ENCODE measurements at places on chromosomes 16 and 17.
A peak's percentile ranks its signal among the peaks of the same experiment; 100 is the strongest.

- no peak for DNase-seq
Observed at GRCh38 chr17:45929344-45929743, 35.0 kb downstream of the MAPT start.

GRCh38 chr17:59746849-59747445 lies 39.5 kb downstream of the VMP1 start:
- no peak for DNase-seq

- DNase-seq = no peak
Observed at GRCh38 chr17:17833658-17834357, 3.0 kb downstream of the SREBF1 start.

DNA sequence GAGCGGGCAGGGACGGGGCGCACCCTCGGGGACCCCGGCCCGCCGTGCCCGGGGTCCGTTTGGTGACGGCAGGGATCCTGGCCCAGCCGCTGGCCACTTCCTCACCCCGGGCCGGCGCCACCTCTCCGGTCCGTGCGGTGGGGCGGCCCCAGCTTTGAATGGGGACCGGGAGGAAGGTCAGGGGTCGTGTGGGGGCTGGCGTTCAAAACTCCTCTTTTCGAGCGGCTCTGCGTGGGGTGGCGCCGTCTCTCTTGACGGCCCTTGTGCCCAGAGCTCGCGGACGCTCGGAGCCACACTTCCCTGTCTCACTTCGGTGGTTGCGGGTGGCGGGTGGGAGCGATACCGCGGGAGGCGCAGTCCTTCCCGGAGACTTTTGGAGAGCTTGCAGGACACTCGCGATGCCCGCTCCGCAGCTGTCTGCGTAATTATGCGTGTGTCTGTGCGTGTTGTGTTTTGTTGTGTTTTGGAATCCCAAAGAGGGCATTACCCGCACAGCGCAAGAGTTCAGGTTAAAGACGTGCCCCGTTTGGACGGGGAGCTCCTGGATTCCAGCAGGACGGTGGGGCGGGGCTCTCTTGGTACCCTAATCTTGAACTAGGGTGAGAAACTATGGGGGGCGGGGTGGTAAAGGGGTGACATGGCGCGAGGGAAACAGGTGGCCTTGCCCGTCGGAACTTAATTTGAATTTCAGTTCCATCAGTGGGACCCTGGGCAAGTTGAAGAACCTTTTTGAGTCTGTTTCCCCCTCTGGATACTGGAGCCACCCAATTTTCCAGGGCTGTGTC lies 637 bp downstream of the PLCG2 start:
- DNase-seq = no peak

DNA sequence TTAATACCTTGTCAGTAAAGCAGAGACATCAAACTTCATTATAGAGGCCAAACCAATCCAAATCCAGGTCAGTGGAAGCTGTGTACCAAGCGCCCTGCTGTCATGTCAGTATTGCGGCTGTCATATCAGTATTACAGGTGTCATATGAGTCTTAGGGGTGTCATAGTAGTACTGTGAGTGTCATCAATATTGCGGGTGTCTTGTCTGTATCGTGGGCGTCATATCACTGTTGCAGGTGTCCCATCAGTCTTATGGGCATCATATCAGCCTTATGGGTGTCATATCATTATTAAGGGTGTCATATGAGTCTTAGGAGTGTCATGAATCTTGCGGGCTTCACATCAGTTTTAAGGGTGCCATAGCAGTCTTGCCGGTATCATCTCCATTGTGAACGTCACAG lies 6.0 kb upstream of the PRDM7 start:
- DNase-seq = no peak

DNA sequence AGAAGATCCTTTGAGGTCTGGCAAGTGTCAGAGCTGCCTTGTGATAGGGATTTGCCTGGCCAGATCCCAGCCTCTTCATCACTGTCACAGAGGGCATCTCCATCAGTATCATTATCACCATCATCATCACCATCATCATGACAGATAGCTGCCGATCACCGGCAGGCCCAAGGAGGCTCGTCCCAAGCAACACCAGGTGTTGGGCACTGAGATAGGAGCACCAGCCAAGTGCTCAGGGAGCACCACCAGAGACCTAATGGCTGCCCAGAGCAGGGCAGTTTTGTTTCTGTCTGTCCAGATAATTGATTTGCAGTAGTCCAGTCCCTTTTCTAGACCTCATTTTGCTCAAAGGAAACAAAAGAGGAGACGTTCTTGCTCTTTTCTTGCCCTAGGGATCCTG lies 25.0 kb downstream of the HNF1B start:
- DNase-seq = no peak

DNA sequence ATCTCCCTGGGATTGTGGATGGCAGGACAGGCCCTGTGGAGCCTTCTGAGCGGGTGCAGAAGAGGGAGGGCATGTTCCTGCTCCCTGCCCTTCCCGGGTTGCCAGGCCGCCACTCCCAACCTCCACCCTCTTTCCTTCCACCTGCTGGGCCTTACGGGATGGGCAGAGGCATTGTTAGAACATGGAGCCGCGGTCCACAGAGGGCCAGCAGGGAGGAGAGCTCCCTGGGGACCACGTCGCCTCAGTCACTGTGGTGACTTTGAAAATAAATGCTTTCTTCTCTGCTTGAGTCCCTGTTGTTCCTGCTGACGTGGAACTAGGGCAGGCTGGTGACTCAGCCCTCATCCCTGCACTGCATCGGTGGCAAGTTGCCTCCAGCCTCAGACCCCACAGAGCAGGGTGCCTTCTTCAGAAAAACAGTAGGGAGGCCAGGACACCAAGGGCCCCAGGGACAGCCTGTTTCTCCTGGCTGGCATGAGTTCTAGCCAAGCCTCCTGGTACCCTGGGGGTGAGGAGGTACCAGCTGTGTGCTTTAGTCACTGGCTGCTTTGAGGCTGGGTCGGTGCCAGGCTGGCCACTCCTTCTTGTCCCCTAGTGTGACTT lies 224.9 kb downstream of the SEC14L1 start:
- DNase-seq = no peak

DNA sequence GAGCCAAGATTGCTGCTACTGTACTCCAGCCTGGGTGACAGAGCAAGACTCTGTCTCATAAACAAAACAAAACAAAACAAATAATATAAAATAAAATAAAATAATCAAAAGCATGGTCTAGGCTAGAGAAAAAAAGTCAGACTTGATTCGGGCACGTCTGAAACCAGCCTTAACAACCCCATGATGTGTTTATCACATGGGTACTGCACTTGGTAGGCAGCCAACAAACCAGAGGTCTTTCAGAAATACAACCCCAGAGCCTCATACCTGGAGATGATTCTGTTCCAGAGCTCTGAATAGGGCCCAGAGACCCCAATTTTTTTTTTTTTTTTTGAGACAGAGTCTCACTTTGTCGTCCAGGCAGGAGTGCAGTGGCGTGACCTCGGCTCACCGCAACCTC lies 9.6 kb upstream of the HAPSTR1 start:
- DNase-seq = no peak

- no peak for DNase-seq
Observed at GRCh38 chr17:4040784-4041183, 76.5 kb upstream of the ATP2A3 start.

- no peak for DNase-seq
Observed at GRCh38 chr17:6756425-6757031, 682 bp downstream of the XAF1 start.

DNA sequence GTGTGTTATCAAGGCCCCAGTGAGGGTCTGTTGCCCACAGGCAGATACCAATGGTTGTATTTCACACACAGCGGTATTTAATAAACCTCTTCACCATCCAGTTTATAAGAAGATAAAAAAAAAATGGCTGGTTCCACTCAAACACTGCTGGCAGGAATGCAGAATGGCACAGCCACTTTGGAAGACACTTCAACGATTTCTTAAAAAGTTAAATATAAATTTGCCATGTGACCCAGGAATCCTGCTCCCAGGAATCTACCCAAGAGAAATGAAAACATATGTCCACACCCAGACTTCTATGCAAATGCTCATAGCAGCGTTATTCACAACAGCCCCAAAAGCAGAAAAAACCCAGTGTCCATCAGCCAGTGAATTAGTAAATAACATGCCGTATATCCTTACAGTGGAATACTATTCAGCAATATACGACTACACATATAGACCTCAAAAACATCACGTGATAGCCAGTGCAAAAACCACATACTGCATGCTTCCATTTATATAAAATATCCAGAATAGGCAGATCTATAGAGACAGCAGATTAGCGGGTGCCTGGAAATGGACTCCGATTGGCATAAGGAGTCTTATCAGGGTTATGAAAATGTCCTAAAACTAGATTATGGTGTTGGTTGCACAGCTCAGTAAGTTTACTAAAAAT lies 38.7 kb downstream of the XYLT1 start:
- DNase-seq = no peak

GRCh38 chr17:2174014-2174413 lies 119.1 kb downstream of the HIC1 start:
- DNase-seq = no peak

GRCh38 chr17:42087736-42088705 lies 10.3 kb downstream of the ZNF385C start:
- DNase-seq = no peak

DNA sequence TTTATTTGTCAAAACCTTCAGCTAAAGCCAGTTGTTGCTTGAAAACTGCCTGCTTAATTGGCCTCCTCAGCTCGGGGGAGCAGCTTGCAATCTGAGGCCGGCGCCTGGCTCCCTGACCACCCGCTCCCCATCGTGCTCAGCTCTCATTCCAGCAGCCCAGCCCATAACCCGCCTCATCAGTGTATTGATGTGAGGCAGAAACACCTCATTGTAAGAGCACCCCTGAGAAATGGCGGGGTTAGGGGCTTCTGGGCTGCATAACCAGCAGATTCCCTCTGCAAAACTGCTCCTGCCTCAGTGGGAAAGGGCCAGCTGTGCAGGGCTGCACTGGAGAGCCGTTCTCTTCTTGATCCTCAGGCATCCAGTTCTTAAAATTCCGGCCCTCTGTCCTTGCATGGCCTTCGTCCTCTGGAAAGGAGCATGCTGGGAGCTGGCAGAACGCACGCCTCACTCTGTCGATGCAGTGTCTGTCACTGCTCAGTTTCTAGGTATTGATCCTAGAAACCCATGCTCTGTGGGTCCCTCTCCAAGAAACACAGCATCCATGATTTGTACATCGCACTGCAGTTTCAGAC lies 113.8 kb upstream of the CHMP6 start:
- DNase-seq = no peak

- no peak for DNase-seq
Observed at GRCh38 chr17:3959295-3959899, 4.8 kb downstream of the ATP2A3 start.

DNA sequence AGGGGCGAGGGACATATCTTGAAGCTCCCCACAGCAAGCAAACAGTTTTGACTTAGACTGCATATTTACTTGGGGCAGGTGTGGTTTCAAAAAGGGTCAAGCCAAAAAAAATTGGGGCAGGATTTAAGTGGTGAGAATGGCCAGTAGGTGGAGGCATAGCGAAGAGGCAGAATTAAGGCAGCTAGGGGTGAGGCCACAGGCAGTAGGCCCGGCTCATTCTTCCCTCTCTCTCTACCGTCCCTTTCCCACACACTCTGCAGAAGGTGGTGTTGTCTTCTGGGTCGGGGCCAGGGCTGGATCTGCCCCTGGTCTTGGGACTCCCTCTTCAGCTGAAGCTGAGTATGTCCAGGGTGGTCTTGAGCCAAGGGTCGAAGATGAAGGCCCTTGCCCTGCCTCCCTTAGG lies 2.6 kb downstream of the SHBG start:
- no peak for DNase-seq

DNA sequence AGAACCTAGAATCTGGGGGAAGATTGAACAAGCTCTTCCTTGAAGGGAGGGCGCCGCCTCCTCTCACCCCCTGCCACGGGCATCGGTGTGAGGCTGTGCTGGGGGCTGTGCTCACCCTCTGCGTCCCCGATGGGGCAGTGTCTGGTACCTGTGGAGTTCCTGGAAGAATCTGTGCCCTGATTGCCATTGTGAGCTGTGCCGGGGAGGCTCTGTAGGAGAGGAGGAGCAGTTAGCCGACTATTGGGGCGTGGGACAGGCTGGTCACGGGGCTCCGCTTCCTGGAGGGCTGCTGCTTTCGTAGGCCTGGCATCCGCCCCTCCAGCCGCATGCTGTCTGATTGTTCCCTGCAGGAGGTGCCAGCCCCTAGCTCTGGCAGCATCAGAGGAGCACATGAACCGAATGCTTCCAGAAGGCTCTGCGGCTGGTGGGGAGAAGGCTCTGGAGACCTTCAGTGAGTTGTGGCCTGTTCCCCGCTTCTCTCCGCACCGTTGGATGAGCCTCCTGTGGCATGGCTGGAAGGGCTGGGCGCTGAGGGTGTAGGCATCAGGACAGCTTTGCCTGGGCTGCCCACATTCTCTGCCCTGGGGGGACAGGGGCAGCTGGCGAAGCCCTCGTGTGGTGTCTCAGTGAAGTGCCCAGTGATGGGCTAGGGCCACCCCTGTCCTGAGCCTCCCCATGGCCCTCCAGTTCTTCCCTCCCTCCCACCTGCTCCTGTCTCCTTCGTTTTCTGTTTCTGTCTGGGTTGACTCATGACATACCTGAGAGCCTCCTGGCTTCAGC lies 86.9 kb downstream of the SEC14L1 start:
- DNase-seq = no peak

DNA sequence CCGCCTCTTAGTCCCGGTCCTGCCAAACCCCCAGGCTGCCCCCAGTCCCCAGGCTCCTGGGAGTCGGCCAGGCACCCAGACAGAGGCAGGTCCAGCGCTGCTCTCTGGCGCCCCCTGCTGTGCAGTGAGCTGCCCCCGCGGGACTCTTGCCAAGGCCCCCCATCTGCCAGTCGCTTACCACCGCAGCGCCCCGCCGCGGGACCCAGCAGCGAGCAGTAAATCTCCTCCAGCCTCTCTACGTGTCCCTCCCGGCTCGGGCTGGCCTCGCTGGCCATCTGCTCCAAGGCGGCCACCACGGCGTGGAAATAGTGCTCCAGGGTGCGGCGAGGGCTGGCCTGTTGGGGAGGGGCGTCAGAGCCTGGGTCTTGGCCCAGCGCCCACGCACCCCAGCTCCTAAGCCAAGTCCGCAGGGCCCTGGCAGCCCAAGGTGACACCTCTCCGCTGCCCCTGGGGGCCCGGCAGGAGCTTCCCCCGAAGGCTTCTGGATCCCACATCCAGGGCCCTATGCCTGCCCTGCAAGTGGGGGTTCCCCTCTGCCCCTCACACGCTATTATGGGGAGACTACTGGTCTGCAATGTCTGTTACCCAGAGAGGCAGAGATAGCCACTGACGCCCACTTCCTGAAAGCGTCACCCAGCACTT lies 33.7 kb upstream of the MFSD6L start:
- DNase-seq = peak; percentile 11

DNA sequence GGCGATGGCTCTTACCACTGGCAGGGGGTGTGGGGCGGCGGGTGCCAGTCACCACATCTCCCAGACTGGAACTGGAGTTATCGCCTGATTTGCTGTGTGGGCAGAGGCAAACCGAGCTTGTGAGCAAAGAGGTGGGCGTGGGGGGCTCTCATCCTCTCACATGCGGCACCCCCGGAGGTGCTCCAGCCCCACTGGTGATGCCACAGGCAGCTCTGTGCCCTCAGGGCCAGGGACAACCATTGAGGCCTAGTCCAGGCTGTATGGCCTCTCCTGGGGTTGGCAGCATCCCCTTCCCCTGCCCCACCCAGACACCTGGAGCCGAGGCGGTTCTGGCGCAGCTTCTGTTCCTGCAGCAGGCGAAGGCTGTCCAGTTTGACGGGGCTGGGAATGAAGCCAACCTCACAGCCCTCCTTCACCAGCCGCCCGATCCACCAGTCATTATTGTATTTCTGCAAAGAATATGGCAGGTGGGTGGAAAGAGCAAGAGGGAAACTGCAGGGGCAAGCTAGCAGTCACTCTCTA lies 10.9 kb downstream of the CACNB1 start:
- no peak for DNase-seq

- DNase-seq = no peak
Observed at GRCh38 chr16:57571098-57571497, 28.7 kb downstream of the ADGRG5 start.

- DNase-seq = no peak
Observed at GRCh38 chr16:66271074-66272060, 95.1 kb upstream of the CDH5 start.

- DNase-seq = no peak
Observed at GRCh38 chr16:12681653-12682052, 122.0 kb downstream of the CPPED1 start.
